NCI-H1930 (cell line): ENCODE measurements at places on chromosomes 5 and 9.

- no peak for DNase-seq
Measured at GRCh38 chr5:105504-106070, 13.6 kb downstream of the PLEKHG4B start.

DNA sequence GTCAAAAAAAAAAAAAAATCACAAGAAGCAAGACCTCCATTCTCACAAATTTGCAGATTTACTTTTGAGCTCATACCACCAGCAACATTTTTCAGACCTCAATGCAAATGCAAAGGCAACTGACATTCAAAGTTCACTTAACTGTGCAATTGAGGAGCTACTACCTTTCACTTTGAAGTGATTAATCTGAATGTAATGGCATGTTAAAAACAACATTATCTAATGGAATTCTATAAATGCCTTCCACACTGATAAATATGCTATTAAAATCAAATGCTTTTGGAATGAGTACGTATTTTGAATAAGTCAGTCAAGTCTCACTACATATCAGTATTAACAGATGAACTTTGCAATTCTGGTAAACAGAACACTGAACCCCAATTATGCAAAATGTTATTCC is 32.3 kb downstream of the UBQLN1 start:
- DNase-seq, result no peak

- no peak for DNase-seq
Measured at GRCh38 chr5:81208904-81209303, 24.2 kb upstream of the CKMT2 start.

DNA sequence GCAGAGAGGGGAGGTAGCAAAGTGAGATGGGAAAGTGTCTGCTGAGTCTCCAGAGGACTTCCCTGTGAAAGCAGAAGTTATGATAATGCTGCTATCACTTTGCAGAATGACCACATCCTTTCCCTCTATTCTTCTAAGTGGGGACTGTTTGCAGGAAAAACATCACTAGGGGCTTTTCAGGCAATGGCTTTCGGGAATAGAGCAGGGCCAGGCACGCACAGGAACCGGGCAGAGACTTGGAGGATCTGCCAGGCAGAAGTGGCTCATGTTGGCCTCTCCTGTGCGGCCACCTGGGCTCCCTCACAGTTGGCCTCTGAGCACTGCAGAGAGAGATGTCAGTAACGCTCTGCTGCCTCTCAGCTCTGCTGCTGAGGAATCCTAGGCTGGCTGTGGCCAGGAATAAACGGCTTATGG is 214.7 kb downstream of the MAST4 start:
- no peak for DNase-seq

- DNase-seq, result no peak
Measured at GRCh38 chr9:93642961-93643360, 66.6 kb downstream of the PHF2 start.

DNA sequence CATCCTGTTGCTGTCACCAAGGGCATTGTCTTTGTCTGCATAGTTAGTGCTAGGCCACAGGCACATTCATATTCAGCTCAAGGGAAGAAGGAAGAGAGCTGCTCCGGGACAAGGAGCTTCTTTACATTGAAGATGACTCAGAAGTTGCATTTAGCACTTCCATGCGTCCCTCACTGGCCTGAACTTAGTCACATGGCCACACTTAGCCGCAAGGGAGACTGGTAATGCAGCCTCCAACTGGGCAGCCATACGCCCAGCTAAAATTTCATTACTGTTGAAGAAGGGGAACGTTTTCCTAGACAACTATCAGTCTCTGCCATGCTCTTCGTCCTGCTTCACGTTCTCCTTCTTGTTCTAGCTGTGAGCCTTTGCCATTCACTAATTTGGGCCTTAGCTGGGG is 20.0 kb downstream of the ACTL7B start:
- no peak for DNase-seq

- DNase-seq, result no peak
Measured at GRCh38 chr9:16100537-16101091, 547.8 kb downstream of the CCDC171 start.

DNA sequence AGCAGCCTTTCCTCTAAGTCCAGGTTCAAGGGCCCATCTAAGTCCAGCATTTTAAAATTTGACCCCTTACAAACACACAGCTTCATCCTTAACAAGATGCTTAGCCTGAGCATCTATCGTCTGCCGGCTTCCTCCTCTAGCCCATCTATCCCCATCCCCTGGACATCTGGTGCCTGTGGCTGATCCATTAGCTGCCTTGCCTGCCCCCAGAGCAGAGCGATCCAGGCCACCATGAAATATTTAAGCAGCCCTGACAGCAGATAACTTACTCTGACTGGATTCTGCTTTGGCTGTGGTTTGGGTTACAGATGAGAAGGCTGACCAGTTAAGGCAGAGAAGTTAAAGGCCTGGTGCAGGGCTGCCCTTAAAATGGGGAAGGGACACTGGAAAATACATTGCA is 30.9 kb upstream of the CPEB4 start:
- DNase-seq, result no peak

- no peak for DNase-seq
Measured at GRCh38 chr9:110452227-110452801, 114.7 kb upstream of the TXNDC8 start.

- no peak for DNase-seq
Measured at GRCh38 chr9:6562871-6563430, 82.6 kb downstream of the GLDC start.
